Non-pigmented ciliary epithelial cell (primary cell): ENCODE measurements at places on chromosomes 13 and 19.

- DNase-seq = no peak
These were observed 22.0 kb downstream of the SLC5A5 start for GRCh38 chr19:17893766-17894165.

DNA sequence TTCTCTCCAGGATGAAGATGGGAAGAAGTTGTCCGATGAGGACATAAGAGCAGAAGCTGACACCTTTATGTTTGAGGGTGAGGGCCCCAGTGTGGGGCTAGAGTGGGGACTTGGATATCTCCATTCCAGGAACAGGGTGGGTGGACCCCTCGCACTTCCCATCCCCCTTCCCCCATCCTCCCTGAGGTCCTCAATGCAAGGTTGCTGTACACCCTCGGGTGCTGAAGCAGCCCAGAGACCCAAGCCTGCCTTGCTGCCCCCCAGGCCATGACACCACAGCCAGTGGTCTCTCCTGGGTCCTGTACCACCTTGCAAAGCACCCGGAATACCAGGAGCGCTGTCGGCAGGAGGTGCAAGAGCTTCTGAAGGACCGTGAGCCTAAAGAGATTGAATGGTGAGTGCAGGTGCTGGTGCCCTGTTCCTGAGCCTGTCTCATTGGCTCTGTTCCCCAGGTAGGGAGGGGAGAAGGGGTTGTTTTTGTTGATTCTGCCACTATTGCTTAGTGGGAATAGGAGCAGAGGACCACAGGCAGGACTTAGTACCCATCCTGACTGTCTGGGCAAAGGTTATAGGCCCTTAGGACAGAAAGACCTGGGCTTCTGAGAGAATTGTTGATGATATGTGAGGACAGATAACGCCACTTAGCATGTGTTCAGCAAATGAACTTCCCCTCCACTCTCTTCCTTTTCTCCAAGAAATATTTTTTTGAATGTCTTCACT is 12.0 kb downstream of the CYP4F3 start:
- DNase-seq = no peak

GRCh38 chr19:10270180-10270615 is 722 bp upstream of the ICAM1 start:
- no peak for DNase-seq

DNA sequence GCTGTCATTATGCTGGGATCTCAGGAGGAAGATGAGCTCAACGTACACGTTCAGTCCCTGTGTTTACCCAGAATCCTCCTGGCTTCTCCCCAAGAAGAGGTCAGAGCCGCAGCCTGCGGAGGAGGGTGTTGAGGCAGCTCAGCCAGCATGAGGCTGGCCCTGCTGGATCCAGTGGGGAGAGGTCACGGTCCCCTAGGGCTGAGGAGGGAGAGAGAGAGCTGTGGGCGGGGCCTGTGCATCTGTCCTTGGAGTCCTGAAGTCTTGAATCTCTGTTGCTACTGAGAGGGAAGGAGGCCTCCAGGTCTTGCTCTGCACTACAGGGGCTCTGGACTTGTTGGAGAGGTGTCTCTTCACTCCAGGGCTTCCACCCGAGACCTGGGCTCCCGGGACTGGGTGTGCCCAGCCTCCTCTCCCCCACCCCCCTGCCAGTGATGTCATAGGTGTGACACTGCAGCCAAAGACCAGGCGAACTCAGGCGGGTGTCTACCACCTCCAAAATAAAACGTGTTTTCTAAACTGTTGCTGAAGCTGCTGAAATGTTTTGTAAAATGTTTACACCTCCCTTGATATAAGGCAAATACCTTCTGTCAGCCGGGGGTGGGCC is 77.9 kb upstream of the KCTD15 start:
- DNase-seq = no peak

DNA sequence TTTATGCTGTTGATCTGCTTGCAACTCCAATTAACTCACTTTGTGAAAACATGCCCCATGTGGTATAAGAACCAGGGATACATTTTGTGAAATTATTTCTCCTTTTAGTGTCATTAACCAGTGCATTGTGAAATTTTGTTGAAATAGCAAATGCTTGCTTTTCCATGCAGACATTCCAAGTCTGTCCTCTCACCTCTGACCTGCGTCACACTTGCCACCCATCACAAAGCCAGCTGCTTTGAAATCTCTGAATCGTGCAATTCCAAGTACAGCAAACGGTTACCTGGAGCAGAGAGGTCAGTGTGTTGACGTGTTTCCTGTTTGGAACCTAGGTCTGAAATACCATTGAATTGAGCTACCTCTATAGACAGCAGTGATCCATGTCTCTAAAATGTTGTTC is 4.9 kb upstream of the SLC25A15 start:
- DNase-seq = no peak

- no peak for DNase-seq
These were observed 79.8 kb upstream of the TNFSF11 start for GRCh38 chr13:42494157-42494556.

DNA sequence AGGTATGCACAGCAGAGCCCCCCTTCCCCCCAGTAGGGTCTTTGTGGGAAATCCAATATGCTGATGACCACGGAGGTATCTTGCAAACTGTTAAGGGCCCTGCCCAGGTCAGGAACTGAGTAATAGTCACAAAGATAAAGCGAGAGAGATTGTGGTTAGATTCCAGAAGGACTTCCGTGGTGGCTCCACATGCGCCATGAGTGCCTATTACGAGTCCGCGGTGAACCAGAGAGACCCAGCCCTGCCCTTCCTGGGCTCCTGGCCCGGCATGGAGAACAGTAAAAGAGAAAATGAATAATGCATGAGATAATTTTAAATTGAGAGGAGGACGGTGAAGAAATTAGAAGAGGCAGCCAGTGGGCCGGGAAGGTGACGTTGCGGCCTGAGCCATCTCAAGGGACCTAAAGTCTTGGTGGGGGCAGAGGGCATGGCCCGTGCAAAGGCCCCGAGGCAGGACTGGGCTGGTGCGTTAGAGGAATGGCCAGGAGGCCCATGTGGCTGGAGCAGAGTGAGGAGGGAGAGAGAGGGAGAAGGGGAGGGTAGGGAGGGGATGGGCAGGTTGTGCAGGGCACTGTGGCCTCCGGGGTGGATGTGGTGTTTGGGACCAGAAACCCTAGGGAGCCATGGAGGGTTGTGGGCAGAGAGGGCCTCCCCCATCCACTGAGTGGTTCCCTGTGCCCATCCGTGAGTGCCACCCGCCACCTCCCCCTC is 46.6 kb upstream of the NFIC start:
- DNase-seq = no peak

DNA sequence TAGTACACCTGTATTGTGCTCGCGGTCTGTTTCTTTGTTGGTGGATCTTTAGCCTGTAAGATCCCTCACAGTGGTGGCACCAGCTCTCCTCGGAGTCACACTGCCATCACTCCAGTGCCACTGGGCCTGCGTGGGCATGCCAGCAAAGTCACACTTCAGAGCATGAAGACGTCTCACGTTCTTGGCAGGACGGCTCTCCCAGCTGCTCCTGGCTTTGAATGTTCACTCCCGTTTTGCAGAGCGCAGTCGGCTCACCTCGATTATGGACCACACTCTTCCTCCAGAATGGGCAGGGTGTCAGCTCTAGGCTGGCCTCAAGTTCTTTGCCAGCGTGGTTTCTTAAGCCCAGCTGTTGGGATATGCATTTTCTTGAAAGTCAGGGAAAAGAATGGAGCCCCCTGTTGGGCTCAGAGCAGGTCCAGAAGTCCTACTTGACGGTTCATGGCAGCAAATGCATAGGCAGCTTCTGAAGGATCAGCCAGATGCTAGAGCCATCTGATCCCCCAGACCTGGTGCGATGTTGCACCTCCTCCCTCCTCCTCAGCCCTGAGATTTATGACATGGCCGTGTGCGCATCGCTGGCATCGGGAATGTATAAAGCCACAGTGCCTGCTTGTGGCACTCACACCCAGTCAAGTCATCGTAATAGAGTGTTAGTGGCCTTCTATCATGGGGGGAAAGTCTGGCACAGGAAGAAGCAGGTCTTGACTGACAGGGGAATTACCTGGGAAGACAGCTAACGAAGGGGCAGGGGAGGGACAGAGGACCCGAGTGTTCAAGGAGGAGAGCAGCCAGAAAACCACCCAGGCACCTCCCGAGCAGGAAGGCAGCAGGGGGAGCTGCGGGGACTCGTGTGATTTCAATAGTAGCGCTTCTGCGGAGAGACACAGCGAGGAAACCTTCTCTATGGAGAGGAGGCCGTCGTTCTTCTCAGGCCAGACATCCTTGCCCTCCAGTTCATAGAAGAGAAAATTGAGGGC is 40.2 kb upstream of the NPAS1 start:
- no peak for DNase-seq

GRCh38 chr13:43180837-43181236 is 157.5 kb downstream of the DNAJC15 start:
- DNase-seq = no peak

GRCh38 chr13:31074756-31075155 is 86.9 kb downstream of the HSPH1 start:
- no peak for DNase-seq

- DNase-seq = no peak
These were observed 15.6 kb upstream of the NOTCH3 start for GRCh38 chr19:15216363-15216762.
